Germinal center (tissue), 1 donor: ENCODE measurements at places on chromosomes 4 and X.

DNA sequence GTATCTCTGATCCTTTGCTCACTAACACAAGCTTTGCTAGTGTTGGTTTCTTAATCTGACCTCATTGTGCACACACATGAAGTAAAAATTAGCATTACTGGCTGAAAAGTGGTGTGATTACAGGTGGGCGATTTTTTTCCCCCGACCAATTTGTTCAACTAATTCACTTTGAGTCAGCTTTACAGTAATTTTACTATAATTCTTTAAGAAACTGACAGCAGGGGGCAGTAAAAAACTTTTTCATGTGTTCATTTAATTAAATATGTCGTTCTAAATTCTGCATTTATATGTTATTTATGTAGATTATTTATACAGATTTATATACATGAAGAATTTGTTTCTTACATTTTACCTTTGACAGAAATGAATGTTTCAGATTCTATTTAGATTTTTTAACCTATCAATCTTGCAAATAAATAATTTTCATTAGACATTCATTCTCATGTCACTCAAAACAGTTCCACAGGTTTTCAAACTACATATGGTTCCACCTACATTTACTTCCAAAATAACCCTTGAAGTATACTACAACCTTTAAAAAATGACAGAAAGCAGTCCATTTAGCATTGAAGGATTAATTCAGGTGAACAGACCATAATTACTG lies 17.5 kb downstream of the PALLD start:
- DNase-seq: peak; percentile 10

GRCh38 chr4:56505269-56506130 lies at the start of gene ARL9:
Gene ARL9 (plus strand): TSS chr4:56505791. CDS start chr4:56505863, 72 bp downstream.
- peak; percentile 68 for DNase-seq

GRCh38 chr4:13860126-13860525 lies 232.6 kb upstream of the BOD1L1 start:
- DNase-seq: no peak

DNA sequence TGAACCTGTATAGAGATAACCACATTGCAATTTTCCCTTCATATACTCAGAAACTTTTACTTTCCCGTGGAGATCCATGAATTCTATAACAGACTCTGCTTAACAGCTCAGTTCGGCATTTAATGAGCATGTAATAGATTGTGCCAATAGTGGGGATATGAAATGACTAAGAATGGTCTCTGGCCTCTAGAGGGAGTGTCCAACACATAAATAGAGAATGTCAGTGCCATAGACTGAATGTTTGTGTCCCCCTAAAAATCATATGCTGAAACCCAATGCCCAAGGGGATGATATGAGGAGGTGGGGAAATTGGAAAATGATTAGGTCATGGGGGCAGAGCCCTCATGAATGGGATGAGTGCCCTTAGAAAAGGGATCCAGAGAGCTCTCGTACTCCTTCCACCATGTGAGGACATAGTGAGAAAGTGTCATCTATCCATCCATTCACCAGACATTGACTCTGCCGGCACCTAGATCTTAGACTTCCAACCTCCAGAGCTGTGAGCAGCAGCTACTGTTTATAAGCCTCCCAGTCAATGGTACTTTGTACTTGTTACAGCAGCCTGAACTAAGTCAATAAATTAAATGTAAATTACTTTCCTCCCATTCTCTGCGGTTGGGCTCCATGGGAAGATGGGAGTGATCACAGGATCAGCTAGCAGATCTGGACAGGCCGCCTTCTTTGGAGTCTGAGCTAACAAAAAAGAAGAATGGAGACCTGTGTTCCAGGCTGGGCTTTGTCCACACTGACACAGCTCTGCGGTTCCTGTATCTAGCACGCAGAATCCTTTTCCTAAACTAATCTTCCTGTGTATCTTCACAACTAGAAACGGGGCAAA lies 28.1 kb upstream of the HPSE start:
- no peak for DNase-seq

- DNase-seq: no peak
These were observed 118.4 kb downstream of the KLHL13 start for GRCh38 chrX:117998171-117998570.

DNA sequence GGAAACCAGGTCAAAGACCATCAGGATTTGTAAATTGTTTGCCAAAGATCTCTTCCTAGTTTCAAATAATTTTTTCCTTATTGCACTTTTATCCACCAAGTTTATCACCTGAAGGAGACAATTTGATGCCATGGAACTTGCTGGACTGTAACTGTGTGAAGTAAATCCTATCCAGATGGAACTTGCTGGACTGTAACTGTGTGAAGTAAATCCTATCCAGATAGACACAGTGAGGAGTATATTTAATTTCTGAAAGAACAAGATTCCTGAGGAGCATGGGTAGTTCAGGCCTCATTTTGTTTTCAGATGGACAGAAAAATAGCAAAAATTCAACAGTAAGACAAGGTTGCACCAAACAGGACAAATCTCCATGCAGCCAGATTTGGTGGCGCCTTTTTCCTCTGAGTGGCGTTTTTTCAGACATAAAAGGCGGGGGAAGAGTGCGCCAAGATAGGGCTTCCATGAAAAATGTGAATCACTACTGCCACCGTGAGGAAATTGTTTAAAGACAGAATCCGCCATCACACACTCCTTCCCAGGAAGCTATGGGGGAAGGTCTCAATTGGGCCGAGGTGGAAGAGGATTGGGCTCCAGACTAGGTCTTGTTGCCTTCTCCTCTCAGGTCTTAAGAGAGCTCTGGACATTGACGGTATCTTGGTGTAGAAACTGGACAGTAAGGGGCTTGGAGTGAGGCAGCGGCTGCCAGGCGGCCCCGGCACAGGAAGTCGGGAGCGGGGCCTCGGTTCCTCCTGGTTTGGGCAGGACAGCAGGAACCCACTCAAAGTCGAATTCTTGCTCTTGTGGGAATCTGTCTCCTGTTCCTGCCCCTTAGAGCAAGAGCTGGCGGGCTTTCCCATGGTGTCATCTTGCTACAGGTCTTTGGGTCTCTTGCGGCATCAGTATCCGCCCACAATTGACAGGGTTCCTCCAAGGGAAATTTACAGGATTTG lies 234.7 kb downstream of the OR13H1 start:
- no peak for DNase-seq

- no peak for DNase-seq
These were observed 23.5 kb downstream of the RAB40A start for GRCh38 chrX:103495786-103496185.

DNA sequence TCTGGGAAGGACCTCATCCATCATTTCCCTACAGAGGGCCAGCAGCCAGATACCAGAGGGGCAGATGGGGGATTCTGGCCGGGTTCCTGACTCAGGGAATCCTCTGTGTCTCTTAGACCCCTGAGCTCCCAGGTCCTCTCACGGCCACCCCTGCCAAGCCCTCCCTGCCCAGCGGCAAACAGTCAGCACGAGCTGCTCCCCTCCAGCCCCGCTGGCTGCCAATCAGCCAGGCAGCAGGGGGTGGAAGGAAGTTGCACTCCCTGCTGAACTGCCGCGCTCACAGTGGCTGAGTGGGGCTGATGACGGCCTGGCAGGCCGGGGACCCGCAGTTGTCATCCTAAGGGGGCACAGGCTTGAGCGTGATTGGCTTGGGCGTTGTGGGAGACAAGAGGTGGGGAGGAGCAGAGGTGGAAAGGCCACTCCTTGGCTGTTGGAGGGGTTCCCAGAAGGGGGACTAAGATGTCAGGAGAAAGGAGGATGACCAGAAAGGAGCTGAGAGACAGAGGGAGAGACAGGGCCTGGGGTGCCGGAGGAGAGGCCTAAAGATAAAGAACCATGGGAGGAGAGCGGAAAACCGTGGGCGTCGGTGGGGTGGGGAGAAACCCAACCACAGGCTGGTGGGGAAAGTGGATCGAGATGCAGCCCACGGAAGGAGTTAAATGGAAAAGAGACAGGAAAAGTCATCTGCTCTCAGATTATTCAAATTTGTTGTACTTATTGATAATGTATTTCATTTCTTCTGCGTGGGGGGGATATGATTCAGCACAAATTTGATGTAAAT lies 4.4 kb upstream of the CCDC149 start:
- no peak for DNase-seq

DNA sequence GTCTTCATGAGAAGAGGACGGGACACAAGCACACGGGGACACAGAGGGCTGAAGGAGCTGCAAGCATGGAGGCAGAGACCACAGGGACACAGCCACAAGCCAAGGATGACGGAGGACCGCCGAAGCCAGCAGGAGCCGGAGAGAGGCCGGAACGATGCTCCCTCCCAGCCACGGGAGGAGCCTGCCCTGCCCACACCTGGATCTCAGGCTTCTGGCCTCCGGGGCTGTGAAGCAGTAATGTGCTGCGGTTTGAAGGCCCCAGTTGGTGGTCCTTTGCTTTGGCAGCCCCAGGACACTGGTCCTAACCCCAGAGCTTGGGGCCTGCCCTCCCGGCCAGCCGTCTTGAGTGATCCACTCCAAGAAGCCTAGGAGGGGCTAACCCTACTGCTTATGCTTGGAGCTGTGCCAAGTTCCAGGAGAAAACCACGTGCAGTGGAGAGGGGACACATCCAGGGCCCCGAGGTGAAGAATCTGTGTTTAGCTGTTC lies 85.9 kb downstream of the HMX1 start:
- no peak for DNase-seq

DNA sequence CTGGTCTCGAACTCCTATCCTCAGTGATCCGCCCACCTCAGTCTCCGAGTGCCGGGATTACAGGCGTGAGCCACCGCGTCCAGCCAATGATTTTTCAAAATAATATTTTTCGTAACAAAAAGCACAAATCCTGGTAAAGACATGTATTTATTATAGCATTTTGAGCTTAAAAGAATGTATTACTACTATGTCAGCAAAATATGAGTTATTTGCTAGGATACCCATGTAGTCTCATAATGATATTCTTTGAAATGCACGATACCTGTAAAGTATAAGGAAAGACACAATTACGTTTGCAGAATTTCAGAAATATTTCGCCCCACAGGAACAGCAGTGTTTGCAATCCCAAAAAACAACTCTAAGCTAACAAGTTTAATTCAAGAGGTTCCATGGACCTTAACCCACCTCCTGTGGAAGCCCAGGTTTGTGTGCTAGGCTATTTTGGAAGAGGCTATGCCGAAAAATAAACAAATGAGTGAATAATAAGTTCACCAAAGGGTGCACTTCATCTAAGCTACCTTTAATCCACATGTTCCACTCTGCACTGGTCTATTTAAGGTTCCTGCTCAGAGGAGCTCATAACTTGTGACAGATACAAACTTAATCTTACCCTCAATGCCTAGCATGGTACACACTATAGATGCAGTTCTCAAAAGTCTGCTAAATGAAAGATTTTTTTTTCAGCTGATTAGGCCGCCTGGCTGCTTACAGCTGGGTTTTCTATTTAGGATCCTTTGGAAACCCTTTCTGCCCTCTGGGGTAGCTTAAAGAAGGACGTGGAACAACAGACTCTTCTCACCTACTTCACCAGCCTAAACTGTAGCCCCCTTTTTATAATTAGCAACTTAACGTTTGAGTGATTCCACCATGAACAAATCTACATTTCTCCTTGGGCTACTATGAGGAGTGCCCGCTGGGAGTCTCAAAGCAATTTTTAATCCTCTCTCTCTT lies 5.0 kb downstream of the FRYL start:
- DNase-seq: no peak

DNA sequence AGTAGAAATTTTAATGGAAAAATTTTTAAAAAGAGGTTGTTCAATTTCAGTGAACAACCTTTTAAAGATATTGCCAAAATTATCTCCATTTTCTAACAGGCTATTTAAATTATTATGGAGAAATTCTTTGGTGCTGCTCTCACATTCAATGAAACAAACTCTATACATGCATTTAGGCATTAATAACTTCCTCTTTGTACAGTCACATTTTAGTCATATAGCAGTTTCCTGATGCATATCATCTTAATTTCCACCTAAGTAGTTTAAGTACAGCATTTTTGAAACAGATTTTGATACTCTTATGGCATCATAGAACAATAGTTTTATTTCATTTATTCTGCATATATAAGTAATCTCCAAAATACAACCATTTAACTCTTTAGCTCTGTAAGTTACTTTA lies 500.1 kb downstream of the STPG2 start:
- no peak for DNase-seq

- DNase-seq: no peak
These were observed 15.9 kb downstream of the PPARGC1A start for GRCh38 chr4:23873717-23874535.

- DNase-seq: peak; percentile 31
These were observed 81.7 kb upstream of the ARHGAP24 start for GRCh38 chr4:85393201-85393600.

GRCh38 chr4:1248245-1249147 lies at the start of gene CTBP1:
Gene CTBP1 (minus strand): TSS chr4:1249130. CDS start chr4:1241331, 7,799 bp downstream.
- DNase-seq: peak; percentile 99
